Occipital lobe (tissue), 3 donors: ENCODE measurements at places on chromosomes 11 and 22. TPM values are rescaled to one million over a fixed set of nuclear protein-coding genes. Genes with fewer than 3 reads are reported as not detected.
A peak's percentile ranks its signal among the peaks of the same experiment; 100 is the strongest.

- DNase-seq = no peak
Measured at GRCh38 chr11:64817476-64817875, 7.1 kb upstream of the MEN1 start.

The GPR83 gene
- total RNA-seq = 1.6 TPM

The CHRDL2 gene
- total RNA-seq = not detected

- DNase-seq = no peak
Measured at GRCh38 chr11:19848219-19848618, 135.6 kb downstream of the NAV2 start.

GRCh38 chr11:2222451-2222850 lies 47.9 kb downstream of the ASCL2 start:
- no peak for DNase-seq

GRCh38 chr11:6927030-6927617 lies 898 bp downstream of the ZNF215 start:
- DNase-seq = no peak

The OR51B4 gene
- total RNA-seq = 0.31 TPM

The SEPTIN5 gene
- total RNA-seq = 167 TPM

- no peak for DNase-seq
Measured at GRCh38 chr22:45867118-45867905, 109.7 kb downstream of the WNT7B start.

The NOX4 gene
- total RNA-seq = 8.4 TPM

DNA sequence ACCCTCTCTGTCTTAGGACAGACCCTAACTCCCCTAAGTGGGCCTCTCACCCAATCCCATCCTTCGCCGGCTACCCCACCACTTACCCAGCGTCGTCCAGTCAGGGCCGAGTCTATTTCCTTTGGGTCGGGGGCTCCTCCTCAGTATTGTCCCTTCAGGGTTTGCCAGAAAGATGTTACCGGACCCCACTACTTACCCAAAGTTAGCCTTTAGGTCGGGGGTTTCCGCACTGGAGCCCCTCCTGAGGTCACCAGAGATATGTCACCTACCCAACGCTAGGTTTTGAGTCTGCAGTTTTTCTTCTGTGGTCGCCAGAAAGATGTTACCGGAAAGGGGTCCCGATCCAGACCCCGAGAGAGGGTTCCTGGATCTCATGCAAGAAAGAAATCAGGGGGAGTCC lies 17.9 kb upstream of the B4GALNT4 start:
- DNase-seq = no peak

The RIMBP3B gene
- 0.62 TPM for total RNA-seq

- no peak for DNase-seq
Measured at GRCh38 chr11:128720522-128720985, 26.7 kb downstream of the FLI1 start.

DNA sequence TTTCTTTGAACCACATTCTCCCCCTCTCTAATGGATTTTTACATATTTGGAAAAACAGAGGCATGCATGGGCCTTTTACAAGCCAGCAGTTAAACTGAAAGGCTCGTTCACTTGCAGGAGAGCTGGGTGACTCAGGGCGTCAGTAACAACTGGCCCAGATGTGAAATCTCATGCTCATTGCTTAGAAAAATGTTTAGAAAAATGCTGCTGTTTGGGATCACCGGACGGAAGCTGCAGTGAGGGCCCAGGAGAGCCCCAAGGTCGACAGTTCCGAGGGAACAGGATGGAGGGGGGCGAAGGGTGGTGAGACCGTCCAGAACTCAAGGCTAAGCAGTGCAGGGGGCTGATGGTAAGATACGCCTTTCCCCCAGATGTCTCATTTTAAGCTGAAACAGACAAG lies 41.7 kb upstream of the SMTN start:
- DNase-seq = no peak

- DNase-seq = peak; percentile 31
Measured at GRCh38 chr22:48574776-48575617, 1252.7 kb downstream of the BRD1 start.
